ENCODE measurements at places on chromosomes 16 and 17.

GRCh38 chr17:64343833-64344637 lies 46.6 kb downstream of the PECAM1 start:
- no peak for DNase-seq

DNA sequence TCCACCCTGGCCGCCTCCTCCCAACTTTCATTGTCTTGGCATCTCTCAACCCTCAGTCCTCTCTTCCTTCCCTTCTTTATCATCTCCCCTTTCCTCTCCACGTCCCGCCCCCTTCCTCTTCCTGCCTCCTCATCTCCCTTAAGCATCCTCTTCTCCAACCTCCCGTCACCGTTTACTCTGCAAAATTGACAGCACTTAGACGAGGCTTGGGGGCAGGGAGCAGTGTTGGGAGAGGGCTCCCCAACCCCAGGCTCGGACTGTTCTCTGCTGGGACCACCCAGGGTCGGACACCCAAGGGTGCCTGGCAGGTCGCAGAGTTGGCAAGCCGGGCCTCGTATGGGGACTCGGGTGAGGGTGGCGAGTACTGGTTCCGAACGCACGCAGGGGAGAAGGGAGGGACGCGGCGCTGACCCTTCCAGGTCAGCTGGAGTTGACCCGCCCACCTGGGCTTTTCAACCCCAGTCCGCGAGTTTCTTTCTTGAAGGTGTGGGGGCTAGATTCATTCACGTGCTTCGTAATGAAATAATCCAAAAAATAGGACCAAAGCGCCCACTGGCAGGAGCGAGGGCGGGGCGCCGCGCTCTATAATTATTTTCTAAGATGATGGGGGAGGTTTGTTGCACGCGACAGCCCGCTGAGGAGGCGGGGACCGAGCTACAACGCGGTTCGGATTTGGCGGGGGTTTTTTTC lies 775 bp upstream of the PAGR1 start:
- DNase-seq, result no peak

- no peak for DNase-seq
Measured at GRCh38 chr17:43171586-43172487, 823 bp downstream of the NBR1 start.

GRCh38 chr16:1535391-1536291 lies 2.2 kb downstream of the TMEM204 start:
- no peak for DNase-seq

GRCh38 chr17:55705847-55706246 lies 16.8 kb downstream of the TMEM100 start:
- DNase-seq, result no peak

DNA sequence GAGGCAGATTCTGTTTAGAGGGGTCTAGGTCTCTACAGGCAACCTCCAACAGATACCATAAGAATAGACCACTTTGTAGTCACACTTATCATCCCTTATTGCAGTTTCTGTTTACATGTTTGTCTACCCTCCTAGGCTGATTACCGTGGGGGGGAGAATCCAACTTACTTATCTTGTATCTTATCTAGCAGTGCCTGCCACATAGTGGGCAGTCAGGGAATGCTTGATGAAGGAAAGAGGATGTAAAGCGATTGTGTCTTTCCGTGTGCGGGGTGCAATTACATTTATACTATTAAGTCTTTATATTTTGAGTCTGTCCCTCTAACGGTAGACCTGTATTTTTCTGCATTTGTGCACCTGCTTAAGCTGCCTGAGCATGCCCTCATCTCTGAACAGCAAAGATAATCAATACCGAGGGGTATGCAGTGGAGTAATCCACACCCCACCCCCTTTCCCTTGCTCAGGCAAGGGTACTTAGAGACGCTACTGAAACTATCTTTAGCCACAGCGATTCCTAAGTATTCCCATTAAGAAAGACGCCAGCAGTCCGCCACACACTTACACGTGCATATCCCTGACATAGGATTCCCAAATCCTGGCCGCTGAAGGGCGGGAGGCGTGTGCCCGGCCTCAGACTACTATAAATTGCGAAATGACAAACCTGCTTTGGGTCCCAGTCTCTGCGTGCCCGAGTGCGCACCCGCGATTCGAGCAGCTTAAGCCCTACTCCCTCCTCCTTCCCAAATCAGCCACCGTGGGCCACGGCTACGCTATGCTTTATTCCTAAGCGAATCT lies 635 bp upstream of the AATF start:
- DNase-seq, result no peak

- DNase-seq, result no peak
Measured at GRCh38 chr16:22929461-22929860, 115.5 kb downstream of the HS3ST2 start.

DNA sequence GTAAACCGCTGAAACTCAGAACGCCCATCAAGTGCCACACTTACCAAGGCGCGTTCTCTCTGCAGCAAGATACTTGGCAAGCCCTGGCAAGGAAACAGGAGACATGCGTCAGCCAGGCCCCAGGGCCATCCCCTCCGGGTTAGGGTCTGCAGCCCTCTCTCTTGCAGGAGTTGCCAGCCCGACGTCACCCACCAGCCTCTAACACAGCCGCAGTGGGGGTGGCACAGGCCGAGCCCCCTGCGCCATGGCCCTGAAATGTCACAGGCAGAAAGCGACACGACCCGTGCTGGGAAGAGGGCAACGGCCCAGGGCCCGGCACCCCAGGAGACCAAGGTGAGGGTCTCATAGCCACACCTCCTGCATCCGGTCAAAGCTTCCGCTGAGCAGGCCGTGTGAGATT lies 21.9 kb downstream of the ELAC2 start:
- no peak for DNase-seq

GRCh38 chr16:90047714-90048346 lies 28.6 kb upstream of the DBNDD1 start:
- no peak for DNase-seq

DNA sequence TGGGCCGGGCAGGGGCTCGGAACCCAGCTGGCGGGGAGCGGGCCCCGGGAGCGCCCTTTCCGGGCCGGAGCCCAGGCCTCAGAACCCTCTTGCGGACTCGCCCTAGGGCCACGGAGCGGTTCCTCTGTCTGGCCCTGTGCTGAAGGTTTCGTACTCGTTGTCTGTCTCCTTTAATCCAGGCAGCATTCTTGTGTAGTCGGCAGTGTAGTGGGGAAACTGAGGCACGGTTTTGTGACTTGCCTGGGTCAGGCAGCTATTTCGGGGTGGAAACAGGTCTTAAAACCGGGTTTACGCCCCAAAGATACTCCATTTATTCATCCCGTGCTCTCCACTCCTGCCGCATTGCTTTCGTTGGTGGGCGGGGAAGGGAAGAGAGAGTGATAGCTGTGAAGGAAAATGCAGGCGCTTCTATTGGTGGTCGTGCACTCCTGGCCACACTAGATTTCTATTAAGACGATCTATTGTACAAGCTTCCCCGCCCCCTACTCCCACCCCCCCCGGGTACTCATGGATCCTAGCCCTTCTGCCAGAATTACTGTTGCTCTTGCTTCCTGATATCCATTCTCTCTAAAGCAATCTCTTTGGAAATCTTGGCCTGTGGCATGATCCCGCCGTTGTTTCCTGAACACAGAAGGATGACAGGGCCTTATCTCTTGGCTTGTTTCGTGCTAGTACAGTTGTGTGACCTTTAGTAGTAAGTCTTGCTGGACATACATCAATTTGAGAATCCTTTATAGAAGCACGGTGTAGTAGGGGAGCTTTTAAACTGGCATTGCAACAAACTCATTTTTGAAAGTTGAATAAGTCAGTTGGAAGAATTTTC lies 751 bp downstream of the DCAF7 start:
- DNase-seq, result no peak

DNA sequence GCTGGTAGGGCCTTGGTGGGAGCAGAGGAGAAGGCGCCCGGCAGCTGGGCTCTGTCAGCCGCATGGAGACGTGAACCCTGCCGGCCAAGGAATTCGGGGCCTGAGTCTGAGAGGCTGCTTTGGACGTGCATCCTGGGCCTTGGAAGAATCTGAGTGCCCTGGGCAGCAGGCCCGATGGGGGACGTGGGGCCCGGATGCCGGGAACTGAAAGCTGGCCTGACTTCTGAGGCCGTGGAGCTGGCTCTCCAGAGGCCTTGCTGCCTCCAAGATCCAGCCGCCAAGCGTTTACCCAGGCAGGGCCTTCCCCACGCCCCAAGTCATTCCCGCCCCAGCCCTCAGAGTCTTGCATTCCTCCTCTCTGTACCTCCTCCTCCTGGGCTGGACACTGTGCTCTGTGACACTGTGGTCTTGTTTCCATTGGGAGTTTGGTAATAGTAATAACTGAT lies 37.2 kb downstream of the NKD1 start:
- DNase-seq, result peak; percentile 78

DNA sequence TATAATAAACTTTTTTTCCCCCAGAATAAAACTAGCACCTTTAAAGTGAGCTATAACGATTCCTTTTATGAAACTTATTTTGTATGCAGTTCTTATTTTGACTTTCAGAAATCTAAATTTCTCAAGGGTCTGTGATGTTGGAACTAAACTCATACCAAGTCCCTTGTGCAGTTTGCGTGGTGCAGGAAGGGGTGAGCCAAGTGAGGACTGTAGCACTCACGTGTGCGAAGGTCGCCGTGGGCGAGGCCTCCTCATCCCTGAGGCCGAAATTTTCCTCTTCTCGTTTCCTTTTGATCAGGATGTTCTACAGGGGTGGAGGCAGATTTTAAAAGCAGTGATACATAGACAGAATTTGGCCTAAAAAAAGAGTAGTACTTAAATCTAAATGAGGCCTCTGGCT lies 73.7 kb downstream of the RPTOR start:
- DNase-seq, result no peak

GRCh38 chr17:72976971-72977770 lies 115.3 kb downstream of the SLC39A11 start:
- DNase-seq, result no peak

DNA sequence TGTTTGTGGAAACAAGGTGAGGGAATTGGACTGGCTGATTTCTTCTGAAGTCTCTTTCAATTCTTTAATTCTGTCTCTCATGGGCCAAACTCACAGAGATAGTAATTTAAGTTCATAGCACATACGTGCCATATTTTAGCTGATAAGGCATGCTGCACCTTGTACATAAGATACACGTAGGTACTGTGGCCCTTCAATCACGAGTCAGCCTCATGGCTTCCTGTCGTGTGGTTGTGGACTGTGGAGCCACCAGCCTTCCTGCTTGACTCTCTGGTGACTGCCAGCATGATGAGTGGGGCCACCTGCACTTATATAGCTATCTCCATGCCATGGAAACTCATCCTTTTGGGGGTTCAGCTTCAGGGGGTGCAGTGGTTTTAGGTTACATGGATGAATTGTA lies 25.1 kb downstream of the KSR1 start:
- no peak for DNase-seq

DNA sequence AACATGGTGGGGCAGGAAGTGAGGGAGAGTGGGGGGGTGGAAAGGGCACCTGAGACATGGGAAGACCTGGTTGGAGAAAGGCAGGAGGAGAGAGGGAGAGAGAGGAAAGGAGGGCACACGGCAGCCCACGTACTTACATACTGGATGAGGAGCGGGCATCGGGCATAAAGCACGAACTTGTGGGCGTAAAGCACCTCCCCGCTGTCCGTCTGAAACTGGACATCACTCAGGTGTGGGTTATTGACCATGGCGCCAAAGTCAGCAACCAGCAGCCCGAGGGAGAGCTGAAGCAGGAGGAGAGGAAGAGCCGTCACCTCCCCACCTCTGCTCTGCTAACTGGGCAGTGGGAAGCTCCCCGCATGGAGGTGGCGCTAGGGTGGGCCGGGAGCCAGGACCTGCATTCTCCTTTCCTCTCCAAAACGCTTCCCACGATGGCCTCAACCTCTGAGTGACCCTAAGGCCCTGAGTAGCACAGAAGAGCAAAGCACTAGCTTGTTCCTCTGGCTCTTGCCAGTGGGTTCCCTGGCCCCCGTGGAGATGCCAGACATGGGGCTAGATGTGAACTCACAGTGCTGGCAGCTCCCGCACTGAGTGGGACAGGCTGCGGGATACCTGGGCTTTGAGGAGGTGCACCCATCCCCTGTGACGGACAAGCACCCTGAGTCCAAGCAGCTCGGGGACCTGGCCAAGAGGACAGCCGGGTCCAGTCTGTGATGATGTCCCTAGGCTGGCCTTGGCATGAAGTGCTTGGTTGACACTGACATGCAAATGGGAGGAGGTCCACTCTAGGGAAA lies 16.9 kb downstream of the SLX4 start:
- DNase-seq, result no peak

DNA sequence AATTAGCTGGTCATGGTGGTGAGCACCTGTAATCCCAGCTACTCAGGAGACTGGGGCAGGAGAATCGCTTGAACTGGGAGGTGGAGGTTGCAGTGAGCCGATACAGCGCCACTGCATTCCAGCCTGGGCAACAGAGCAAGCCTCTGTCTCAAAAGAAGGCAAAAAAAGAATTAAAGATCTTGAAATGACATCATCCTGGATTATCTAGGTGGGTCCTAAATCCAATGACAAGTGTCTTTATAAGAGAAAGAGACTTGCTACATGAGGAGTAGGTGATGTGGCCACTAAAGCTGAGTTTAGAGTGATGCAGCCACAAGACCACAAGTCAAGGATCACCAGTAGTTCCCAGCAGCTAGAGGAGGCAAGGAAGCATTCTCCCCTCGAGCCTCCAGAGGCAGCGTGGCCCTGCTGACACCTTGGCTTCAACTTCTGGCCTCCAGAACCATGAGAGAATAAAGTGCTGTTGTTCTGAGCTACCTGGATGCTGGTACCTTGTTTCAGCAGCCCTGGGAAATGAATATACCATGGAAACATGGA lies 15.8 kb downstream of the CIITA start:
- DNase-seq, result no peak

DNA sequence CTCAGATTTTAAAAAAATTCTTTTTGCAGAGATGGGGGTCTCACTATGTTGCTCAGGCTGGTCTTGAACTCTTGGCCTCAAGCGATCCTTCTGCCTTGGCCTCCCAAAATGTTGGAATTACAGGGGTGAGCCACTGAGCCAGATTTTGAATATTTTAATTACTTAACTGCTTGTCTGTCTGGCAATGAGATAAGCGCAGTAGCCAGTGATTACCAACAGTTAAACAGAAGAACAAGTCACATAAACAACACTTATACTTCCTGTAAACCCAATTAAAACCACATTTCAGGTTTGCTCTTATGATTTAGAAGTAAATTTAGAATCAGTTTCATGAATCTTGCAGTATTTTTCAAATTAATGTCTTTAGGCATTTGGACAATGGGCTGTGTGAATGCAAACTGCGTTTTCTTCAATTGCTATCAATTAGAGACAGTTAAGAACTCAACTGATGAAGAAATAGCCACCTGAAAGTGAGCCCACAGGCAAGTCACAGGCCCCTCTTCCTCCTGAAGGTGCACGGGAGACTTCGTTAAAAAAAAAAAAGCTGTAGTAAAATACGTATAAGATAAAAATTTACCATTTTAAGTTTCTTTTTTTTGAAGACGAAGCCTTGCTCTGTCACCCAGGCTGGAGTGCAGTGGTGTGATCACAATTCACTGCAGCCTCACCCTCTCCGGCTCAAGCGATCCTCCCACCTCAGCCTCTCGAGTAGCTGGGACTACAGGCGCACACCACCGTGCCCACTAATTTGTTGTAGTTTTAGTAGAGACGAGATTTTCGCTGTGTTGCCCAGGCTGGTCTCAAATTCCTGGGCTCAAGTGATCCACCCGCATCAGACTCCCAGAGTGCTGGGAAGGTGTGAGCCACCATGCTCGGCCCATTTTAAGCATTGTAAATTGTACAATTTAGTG lies 73.0 kb downstream of the PITPNC1 start:
- no peak for DNase-seq

All from suprapubic skin (tissue), 4 donors.